ENCODE measurements at places on chromosomes 11 and 22.
A peak's percentile ranks its signal among the peaks of the same experiment; 100 is the strongest.

GRCh38 chr11:57157624-57158023, 24.1 kb upstream of the LRRC55 start:
- no peak for DNase-seq

- no peak for DNase-seq
Measured at GRCh38 chr11:3623121-3623520, 18.7 kb downstream of the ART5 start.

GRCh38 chr11:2235588-2236326, 34.6 kb downstream of the ASCL2 start:
- no peak for DNase-seq

GRCh38 chr11:86696004-86696403, 23.6 kb upstream of the ME3 start:
- no peak for DNase-seq

GRCh38 chr22:43396934-43397457, 14.8 kb upstream of the MPPED1 start:
- no peak for DNase-seq

DNA sequence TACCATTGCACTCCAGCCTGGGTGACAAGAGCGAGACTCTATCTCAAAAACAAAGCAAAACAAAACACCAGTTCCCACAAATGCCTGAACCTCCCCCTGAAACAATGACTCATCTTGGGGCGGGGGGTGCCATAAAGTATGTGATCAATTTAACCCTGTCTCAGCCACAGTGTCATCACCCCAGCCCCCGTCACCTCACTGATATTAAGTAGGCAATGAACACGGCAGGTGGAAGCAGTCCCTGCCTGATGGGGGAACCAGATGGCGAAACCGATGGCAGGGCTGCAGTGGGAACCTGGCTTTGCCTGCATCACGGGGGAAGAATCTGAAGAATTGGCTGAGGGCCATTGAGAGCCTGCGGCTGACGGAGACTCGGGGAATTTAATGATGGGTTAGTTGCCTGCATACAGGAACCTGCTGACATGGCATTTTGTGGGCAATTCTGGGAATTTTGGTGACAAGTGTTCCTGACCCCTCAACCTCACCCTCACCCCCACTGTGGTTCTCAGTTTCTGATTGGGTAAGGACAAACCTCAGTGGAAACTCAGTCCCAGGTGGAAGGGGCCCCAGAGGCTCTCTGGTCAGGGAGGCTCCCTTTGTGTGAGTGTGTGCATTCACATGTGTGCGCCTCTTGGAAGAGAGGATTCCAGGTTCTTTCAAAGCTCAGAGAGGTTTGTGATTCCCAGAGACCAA, 39.1 kb upstream of the SHISAL1 start:
- peak; percentile 4 for DNase-seq

GRCh38 chr22:30654361-30654760, 13.3 kb downstream of the DUSP18 start:
- no peak for DNase-seq

- DNase-seq: no peak
Measured at GRCh38 chr11:113732092-113732491, 26.0 kb upstream of the TMPRSS5 start.

- DNase-seq: no peak
Measured at GRCh38 chr11:127195501-127196120, 195.0 kb upstream of the KIRREL3 start.

- peak; percentile 17 for DNase-seq
Measured at GRCh38 chr11:121132211-121132976, 31.4 kb downstream of the TECTA start.

GRCh38 chr11:23320131-23320530, 459.9 kb upstream of the CCDC179 start:
- DNase-seq: no peak

DNA sequence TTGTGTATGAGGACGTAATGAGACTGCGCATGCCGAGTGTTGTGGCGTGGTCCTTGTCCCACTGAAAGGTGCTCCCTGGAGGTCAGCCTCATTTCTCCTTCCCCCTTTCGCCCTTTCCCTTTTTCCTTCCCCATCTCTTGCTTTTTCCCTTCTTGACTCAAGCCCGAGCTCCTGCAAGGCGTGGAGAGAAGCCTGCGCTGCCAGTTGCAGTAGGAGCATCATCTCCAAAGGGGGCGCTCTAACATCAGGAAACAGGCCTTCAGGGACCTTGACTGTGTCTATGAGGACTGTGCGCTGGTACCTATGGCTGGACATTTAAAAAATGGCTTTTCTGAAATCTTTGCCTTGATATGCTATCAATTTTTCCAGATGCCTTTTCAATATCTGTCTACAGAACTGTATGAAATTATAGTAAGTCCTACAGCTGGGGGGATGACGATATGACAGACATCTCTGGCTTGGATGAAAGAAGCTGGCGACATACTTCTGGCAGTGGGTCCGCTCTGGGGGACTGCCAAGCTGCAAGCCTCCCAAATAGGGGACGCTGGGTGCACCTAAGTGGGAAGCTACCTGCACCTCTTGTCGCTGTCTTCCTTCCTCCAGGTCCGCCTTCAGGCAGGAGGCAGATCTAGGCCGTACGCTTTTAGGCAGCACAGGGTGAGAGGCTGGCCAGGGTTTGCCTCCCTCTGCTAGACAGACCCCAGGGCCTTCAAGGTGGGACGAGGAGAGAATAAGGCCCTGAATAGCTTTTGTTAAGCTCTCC, 96.5 kb downstream of the NXPE2 start:
- peak; percentile 74 for DNase-seq

DNA sequence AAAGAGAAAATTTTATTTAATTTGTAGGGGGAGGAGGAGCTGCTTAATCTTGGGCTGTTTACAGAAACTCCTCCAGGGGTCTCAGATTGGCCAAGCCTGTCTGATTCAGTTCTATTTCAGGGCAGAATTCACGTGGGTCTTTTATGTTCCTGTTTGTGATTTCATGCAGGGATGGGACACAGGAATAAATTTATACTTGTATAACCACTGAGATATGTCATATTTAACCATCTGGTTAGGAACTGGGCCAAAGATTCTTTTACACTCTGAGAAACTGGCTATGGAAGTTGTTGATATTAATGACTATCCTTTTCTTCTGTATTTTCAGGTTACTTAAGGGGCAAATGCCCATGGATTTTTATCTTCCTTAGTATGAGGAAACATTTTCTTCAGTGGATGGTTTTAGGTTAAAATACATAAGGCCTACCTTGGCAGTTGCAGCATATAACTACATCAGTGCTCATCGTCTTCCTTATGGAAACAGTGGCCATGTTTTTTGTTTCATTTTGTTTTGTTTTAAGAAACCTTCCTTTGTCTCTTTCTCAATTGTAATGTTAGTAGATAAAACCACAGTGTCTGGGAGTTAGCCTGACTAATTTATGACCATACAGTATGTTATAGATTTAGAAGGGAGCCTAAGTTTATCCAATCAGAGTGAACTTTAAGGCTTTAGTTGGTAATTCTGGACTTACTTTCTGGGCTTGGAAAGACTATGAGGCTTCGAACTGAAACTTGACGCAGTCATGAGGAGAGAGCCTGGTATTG, 132.4 kb upstream of the ANO3 start:
- no peak for DNase-seq

GRCh38 chr11:45313171-45313865, 27.2 kb upstream of the SYT13 start:
- no peak for DNase-seq

GRCh38 chr11:34665077-34665835, 44.4 kb downstream of the EHF start:
- no peak for DNase-seq

DNA sequence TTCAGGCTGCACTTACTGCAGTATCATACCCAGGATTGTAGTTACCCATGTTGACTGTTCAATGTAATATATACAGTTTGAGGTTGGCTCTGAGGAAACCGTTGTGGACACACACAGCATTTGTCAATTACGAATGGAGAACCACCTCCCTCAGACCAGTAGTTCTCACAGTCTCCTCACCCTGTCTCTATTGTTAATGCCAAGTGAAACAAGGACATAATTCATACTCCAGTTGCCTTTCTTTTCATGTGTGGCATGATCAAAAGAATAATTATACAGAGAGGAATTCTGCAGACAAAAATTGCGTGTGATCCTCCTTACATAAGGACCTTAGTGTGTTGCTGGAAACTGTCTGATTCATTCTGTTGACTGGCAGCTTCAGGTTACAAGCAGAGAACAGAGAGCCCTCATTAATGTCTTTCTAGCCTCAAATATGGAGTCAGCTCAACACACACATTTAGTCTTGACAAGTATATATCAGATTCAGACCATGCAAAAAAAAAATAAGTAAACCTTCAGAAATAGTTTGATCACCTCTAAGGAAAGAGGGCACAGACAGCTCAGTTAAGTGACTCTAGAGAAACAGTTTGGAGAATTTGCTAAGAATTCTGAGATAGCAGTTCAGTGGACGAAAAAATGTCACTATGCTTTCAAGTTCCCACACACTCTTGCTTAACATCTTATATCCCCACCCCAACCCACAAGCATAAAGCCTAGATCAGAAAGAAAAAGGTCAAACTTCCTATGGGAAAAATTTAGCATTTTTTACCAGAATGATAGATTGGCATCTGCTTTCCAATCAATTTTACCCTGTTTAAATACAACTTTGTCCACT, 96.1 kb downstream of the MAML2 start:
- peak; percentile 21 for DNase-seq

- DNase-seq: no peak
Measured at GRCh38 chr22:39592081-39593065, 21.8 kb downstream of the CACNA1I start.

DNA sequence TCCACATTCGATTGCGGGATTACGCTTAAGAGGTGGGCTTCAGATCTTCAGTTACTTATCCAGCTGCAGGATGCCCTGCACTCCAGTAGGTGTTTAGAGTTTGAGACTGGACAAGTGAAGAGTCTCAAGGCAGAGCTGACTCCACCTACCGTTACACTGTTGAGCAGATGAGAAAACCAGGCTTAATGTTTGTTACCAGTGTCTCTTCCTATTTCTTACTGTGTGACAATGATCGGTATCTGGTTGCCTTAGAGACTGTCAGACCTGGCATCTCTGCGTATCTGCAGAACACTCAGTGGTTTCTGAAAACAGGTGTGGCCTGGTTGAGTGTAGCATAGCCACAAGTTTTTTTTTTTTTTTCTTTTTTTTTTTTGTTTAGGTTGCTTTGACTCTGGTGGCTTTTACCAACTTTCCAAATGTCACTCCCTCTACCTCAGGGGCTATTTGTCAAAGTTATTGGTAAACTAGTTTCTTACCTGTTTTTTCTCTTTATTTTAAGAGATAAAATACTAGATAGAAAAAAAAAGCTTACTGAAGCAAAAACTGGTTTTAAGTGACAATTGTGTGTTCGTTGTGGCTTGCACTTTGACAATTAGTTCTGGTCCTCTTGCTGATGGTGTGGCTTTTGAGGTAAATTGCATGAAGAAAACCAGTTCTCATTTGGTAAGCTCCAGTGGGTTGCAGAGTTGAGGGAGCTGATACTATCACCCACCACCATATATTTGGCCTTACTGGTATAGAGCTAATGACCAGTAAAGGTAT, 284.8 kb downstream of the ETS1 start:
- DNase-seq: no peak

GRCh38 chr11:26851291-26851690, 129.4 kb upstream of the SLC5A12 start:
- no peak for DNase-seq

- no peak for DNase-seq
Measured at GRCh38 chr11:117816846-117817367, 7.6 kb downstream of the FXYD2 start.

GRCh38 chr11:116422956-116423600, 349.7 kb downstream of the BUD13 start:
- no peak for DNase-seq

- DNase-seq: no peak
Measured at GRCh38 chr11:115623021-115623451, 118.8 kb upstream of the CADM1 start.

DNA sequence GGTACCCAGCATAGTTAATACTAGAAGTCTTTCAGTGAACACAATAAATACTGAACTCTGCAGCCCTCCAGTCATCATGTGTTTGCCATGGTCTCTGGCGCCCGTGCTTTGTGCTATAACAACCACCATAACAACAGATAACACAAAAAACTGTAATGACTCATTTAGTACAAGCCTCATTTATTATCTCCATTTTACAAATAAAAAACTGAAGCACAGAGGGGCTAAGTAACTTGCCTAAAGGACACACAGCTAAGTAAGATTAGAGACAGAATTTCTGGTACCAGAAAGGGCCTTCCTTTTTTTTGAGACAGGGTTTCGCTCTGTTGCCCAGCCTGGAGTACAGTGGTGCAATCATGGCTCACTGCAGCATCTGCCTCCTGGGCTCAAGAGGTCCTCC, 19.5 kb downstream of the RBFOX2 start:
- DNase-seq: no peak

DNA sequence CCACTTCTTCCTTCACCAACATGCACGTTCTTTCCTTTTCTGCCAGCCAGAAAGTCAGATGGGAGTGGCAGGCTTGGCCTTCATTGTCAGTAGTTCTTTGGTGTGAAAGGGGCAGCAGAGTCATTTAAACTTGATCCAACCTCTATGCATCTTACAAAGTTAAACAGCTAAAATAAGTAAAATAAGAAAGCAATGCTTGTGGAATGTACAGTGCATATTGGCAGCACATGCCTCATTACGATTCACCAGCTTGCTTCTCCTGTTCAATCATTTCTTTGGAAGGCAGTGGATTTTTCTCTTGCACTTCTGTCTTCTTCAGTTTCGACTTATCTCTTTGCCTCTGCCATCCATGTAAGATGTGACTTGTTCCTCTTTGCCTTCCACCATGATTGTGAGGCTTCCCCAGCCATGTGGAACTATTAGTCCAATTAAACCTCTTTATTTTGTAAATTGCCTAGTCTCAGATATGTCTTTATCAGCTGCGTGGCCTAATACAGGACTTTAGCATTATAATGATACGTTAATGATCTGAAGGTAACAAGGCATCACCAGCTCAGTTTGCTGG, 14.8 kb downstream of the LGALS12 start:
- DNase-seq: no peak

GRCh38 chr11:34509336-34509876, 4.2 kb downstream of the ELF5 start:
- peak; percentile 13 for DNase-seq

- DNase-seq: no peak
Measured at GRCh38 chr11:7890417-7891172, 40.5 kb downstream of the OR10A6 start.

DNA sequence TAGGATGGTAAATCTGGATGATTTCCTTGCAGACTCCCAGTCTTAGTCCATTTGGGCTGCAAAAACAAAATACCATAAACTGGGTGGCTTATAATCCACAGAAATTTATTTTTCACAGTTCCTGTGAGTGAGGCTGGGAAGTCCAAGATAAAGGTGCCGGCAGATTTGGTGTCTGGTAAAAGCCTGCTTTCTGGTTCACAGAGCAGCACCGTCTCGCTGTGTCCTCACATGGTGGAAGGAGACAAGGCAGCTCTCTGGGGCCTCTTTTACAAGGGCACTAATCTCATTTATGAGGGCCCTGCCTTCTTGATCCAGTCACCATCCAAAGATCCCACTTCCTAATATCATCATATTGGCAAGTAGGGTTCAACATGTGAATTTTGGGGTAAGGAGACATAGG, 8.9 kb downstream of the USP47 start:
- no peak for DNase-seq

DNA sequence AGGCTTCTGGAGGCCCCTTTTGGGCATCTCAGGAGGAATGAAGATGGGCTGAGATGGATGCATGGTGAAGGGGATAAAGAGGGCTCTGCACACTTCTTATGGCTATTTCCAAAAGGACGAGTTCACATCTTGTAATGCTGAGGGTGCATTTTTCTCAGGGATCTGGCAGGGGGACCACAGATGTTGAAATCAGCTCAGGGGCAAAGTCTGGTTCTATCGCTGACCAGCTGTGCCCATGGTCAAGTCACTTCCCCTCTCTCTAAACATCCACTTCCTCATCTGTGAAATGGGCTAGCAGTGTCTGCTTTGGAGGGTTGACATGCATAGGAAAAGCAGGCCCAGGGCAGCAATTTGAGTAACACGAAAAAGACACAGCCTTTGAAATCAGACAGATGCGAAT, 26.5 kb downstream of the LHFPL7 start:
- DNase-seq: no peak

Measured in OCI-M1 (cell line).